ENCODE measurements at places on chromosomes 16 and 17.

DNA sequence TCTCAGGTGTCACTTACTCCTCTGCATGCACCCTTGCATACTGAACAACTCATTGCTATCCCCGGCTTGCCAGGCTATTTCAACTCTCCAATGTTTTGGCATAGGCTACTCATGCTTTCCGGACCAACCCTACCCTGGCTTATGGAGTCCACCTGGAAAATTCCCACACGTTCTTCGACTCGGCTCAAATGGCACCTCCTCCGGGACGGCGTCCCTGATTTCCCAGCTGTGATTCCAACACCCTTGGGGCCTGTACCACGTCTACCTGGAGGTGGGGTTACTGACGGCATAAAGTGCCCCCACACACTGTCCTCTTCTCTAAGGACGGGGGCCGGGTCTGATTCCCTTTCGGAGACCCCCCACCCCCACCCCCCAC lies 498 bp downstream of the SMYD4 start:
- DNase-seq, result peak; percentile 20

DNA sequence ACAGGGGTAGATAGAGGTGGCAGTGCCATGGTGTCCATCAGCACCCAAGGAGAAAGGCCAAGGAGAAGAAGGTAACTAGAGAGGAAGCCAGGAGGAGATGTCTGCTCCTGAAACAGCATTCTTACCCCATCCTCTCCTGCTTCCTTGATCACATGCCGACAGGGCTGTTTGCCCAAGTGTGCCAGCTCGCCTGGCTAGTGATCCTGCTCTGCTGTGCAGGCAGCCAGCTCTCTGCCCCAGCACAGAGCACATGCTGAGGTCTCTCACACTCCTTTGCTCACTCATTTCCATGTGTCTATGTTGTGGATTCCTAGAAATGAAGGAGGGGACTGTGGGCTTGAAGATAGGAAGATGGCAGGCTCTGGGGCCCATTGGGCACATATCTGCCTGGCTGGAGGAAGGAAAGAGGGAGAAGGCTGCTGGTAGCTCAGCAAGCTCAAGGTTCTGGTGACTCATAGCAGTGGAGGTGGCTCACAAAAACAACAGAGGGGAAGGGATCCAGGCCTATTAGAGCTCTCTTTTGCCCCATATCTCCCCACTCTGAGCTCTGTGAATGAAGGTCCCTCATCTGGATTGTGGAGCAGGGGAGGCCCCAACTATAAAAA lies 54.3 kb downstream of the NEUROD2 start:
- DNase-seq, result peak; percentile 67

DNA sequence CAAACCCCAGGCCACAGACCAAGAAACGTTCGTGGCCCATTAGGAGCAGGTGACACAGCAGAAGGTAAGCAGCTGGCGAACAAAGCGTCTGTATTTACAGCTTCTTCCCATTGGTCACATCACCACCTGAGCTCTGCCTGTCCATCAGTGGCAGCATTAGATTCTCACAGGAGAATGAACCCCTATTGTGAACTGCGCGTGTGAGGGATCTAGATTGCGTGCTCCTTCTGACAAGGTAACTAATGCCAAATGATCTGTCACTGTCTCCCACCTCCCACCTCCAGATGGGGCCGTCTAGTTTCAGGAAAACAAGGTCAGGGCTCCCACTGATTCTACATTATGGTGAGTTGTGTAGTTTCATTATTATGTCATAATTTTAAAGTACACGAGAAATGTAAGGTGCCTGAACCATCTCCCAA lies 186.3 kb downstream of the CPPED1 start:
- no peak for DNase-seq

DNA sequence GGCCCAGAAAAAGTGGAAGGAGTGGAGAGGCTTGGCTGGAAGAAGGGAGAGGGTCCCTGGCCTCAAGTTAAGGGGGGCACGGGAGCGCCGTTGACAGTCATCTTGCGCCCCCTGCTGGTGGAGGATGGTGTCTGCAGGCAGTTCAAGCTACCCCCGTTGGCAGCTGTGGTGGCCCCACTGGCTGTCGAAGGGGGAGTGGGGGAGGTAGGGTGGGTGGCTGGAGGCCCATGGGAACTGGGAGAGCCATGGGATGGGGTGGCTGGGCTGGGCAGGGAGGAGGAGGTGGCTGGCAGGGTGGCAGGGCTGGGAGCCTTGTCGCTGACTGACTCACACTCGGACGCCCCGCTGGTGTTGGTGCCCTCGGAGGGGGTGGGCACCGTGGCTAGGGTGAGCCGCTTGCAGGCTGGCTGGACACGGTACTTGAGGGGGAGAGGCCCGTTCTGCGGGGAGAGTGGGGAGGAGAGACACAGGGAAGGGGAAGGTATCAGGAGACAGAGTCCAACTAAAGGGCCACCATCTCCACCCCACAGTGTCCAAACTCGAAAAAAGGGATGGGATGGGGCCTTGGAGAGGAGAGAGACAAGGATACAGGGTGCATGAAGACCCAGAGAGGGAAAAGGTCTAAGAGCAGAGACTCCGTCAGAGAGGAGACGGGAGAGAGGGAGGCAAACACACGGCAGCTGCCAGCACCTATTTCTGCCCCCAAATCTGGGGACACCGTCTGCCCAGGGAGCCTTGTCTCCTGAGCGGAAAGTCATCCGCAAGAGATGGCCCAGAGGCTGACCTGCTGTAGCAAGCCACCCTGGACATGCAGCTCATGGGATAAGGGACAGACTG lies 5.2 kb downstream of the CISD3 start:
- DNase-seq, result peak; percentile 67

DNA sequence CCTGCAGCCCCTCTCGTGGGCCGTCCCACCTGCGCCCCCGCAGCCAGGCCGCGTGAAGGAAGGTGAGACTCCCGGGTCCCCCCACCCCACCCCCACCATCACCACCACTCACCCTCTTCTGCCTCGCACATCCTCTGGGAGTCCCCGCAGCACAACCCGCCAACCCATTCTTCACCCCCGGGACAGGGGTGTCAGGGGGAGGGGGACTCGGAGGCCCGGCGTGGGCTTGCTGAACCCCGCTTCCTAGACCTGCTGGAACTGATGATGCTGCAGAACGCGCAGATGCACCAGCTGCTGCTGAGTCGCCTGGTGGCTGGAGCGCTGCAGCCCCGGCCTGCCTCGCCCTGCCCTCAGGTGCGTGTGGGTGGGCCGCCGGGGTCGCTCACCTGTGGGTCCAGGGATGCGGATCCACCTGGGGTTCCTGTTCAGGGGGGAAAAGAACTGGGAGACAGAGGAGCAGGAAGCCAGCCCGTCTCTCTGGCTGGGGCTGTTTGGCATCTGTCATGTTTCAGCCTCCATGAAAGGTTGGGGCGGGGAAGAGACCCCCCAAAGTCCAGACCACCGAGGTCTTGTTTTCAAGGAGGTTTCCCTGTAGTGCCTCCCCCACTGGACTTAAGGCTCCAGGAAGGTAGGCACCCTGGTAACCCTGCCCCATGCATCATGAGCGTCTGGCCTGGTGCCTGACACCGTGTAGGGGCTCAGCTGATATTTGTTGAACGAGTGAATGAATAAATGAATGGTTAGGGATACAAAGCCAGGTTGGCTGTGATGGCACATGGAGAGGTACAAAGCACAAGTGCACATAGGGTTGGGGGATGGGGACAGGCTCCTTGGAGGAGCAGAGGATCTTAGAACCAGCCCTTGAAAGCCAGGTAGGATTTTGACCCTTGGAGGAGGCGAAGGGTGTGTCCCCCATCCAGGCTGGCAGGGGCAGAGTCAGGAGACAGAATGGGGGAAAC lies 849 bp downstream of the PRR29 start:
- no peak for DNase-seq

- DNase-seq, result no peak
These were observed 2.7 kb upstream of the RNF112 start for GRCh38 chr17:19408346-19408710.

DNA sequence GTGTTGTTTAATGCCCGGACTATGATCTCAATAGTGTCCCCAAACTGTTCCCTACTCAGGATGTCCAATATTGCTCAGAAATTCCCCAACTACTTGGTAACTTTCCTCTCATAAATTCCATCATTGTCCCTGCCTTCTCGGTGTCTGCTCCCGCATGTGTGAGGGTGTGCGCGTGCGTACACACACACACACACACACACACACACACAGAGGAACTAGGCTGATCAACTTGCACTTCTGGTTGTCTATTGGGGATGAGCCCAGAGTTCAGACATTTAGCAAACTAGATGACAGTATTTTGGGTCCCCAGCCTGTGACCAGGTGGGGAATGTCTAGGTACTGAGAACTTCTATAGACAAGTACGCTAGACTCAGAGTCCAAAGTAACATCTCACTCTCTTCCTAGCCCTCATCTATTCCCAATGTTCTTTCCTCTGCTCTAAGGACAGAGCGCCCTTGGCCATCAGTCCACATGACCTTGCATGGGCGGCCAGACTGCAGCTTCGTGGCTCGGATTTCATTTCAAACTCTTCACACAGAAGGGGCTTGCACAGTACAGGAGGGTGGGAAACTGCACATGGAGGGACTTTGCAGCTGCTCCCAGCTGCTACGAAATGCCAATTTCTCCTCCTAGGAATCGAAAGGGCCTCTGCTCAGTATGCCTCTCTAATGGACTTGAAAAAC lies 5.3 kb downstream of the HS3ST3A1 start:
- DNase-seq, result no peak

DNA sequence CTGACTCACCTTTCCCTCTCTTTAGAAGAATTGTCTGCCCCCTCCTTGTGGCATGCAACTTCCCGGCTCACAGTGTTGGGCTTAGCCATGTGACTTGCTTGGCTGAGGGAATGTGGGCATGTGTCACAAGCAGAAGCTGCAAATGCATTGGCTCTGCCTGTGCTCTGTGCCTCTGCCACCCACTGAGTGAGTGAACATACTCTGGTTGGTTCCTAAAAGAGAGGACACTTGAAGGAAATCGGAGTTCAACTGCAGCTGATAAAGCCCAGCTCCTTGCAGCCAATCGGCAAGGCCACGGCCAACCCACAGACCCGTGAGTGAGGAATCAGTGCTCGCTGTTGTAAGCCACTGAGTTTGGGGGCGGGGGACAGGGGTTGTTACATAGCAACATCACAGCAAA lies 10.9 kb upstream of the GINS2 start:
- peak; percentile 91 for DNase-seq

- no peak for DNase-seq
These were observed 8.6 kb upstream of the CDH1 start for GRCh38 chr16:68728523-68728922.

GRCh38 chr16:71347146-71347545 lies 11.4 kb upstream of the CALB2 start:
- no peak for DNase-seq

DNA sequence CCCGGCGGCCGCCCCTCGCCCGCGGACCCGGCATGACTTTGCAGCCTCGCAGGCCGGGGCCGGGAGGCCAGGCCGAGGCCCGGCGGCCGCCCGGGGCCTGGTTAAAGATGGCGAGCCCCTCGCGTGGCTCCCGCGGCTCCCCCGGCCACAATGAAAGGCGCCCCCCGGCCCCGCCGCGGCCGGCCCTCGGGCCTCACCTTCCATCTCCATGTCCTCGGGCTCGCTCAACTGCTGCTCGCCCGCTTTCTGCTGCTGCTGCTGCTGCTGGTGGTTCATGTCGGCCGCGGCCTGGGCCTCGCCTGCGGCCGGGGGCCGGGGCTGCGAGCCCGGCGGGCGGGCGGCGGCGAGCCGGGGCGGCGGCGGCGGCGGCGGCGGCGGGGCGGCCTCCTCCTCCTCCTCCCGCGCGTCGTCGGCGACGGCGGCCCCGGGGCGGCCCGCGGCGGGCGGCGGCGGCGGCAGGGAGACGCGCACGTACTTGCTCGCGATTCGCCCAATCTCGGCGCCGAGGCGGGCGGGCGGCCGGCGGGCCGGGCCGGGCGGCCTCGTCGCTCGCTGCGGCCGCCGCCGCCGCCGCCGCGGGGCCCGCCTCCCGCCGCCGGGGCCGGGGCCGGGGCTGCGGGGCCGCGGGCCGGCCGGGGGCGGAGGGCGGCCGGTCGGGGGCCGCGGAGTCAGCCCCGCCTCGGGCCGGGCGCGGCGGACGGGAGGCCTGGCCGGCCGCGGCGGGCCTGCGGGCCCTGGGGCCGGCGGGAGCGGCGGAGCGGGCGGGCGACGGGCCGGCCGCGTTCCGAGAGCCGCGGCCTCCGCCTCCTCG lies 491 bp downstream of the USP7 start:
- no peak for DNase-seq

- DNase-seq, result no peak
These were observed 17.1 kb upstream of the RNPS1 start for GRCh38 chr16:2284797-2285576.

DNA sequence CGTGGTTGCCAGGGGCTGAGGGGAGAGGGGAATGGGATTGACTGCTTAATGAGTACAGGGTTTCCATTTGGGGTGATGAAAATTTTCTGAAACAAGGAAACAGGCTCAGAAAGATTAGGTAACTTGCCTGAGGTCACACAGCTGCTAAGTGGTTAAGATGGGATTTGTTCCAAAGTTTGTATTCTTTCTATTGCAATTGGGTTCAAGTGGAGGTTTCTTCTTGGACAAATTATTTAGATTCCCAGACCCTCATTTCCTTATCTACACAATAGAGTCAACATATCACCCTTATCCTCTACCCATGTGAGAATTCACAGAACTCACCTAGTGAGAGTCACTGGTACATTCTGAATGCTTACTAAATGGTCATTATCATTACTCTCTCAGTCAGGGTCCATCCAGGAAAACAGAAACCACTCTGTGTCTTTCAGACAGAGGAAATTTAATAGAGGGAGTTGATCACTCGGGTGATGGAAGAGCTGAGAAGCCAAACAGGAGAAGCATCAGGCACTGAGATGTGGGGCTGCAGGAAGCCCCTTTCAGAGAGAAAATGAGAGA lies 22.6 kb downstream of the CACNG4 start:
- no peak for DNase-seq
